ENCODE measurements at places on chromosomes 12 and 14.

GRCh38 chr14:86990396-86990795 is 1002.6 kb downstream of the GALC start:
- no peak for DNase-seq

DNA sequence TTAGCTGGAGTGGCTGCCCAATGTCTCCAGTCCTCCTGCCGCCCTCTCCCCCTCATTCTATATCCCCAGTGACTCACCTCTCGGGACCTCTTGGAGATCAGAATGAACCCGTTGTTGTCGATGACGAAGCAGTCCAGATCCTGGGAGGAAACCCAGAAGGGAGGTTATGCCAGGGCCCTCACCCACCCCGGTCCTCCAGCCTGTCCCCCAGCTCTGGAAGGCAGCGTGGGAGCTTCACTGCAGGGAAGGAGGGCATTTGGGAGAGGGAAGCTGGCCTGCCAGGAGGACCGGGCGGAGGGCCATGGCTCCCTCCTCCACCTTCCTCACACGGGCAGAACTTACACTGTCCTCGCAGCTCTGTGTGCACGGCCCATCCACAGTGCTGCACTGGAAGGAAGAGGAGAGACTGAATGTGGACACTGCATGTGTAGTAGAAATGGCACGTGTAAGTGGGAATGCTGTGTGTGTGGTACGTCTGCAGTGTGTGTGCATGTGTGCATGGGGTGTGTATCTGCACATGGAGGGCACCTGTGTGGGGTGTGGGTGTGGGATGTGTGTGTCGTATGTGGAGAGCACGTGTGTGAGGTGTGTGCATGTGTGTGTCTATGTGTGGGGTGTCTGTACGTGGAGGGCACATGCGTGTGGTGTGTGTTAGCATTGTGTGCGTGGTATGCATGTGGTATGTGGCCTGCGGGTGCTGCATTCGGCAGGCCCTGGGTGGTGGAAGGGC is 10.0 kb upstream of the LRTM2 start:
- DNase-seq, result no peak

DNA sequence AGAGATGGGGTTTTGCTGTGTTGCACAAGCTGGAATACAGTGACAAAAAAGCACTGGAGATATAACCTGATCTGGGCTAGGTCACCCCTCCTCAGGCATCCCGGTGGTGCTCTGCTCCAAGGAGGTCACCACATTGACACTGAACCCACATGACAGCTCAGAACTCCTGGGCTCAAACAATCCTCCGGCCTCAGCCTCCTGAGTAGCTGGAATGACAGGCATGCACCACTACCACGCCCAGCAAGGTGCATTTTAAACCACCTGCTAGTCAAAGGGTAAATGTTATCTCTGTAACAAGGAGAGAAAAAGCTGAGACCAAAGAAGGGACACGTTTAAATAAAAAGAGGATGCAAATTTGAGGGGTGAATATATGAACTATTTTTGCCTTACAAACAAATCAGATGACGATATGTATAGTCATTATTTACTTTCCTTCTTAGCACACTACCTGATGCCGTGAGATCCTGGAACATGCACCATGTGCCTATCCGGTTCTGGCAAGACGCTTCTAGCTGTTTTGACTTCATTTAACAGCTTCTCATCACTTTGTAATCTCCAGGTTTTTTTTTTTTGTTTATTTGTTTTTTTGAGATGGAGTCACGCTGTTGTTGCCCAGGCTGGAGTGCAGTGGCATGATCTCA is 135.1 kb downstream of the PPM1H start:
- DNase-seq, result no peak

DNA sequence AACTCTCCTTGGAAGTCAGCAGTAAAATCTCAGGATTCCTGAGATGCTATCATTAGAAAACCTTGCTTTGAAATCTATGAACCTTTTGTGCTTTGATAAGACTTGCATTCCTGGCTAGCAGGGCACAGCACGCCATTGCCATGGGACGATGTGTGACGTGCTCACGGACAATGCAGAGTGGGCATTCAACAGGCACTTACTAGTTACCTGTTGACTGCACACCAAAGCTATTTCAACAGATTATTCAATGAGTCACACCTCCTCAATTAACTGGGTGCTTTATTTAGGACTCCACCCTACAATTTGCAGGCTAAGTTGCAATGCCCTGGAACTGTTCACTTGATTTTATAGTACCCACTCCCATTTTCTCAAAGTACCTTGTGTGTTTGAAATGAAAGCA is 11.3 kb downstream of the NOS1 start:
- no peak for DNase-seq

DNA sequence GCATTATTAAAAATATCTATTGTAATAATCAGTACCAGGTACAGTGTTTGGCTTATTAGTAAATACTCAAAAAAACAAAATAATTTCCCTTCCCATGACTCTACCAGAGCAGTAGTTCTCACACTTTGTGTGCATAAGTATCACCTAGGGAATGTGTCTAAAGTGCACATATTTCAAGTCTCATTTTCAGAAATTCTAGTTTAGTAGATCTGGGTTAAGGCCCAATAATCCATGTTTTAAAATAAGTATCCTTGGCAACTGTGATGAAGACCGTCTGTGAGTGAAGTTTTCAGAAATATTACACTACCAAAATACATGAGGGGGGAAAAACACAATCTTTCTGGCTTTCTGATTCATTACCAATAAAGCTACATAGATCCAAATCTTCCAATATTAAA is 237.6 kb downstream of the SLC2A13 start:
- no peak for DNase-seq

DNA sequence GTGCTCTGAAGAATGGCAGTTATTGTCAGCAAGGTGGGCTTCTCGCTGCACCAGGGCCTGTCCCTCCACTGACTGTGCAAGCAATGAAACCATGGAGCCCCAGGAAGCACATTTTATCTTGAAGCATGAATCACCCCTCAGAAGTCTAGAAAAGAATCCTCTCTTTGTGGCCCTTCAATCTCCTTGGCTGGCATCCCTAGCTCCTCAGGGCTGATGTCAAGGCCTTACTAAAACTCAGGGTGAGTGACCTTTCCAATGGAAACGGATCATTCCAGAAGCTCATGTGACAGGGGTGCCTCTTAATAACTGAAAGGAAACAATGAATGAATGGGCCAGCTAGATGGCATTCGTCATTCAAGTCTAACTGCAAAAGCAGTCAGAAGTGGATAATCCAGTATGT is 22.3 kb upstream of the PLEKHH1 start:
- DNase-seq, result no peak

Measured in head of caudate nucleus (tissue), 42 donors.